Activated CD4-positive, alpha-beta T cell treated with anti-CD3 and anti-CD28 coated beads, Interleukin-10, Interleukin-2, amounts not matched to agents 100 ng/mL and 50 ng/mL, durations not matched to agents 16 hours and 8 hours (primary cell): ENCODE measurements at places on chromosomes 7 and 10.

GRCh38 chr7:1078985-1079384 is 8.9 kb upstream of the GPER1 start:
- DNase-seq = no peak

DNA sequence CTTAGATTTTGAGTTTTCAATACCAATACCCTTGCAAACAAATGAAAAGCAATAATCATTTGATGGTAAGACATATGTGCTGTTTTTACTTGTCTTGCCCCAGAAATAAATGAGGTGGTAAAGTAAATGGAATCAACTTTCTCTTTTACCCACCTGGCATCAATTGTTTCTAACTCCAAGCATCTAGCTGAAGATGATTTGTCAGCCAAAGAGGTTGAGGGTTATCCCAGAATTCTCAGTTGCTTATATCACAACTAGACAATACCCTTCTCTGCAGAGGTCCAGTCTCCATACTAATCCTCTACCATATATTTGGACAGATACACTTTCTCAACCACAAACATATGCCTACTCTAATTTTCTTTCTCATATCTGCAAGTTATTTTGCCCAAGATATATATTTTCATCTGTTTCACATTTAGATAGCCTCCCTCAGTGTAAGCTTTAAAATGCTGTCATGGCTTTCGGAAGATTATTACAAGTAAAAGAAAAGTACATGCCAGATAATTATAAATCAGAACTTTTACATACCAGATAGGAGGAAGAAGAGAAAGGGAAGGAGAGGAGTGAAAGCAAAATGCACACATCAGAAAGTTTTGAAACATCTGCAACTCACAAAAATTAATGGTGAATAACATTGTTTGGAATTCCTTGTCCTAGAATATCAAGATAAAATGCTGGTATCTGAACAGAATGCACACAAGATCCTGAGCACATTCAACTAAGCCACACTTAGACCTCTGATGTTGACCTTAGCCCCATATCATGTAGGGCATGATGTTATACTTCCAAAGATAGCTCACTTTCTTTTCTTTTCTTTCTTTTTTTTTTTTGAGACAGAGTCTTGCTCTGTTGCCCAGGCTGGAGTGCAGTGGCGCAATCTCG is 146.6 kb downstream of the REEP3 start:
- no peak for DNase-seq

- peak; percentile 45 for DNase-seq
These were observed 50.8 kb downstream of the ZRANB1 start for GRCh38 chr10:124992462-124993344.

GRCh38 chr7:127876393-127876792 is 154.8 kb downstream of the LRRC4 start:
- no peak for DNase-seq

- no peak for DNase-seq
These were observed 182.7 kb upstream of the LYZL2 start for GRCh38 chr10:30812018-30812851.

GRCh38 chr10:69501657-69502056 is 50.4 kb downstream of the TSPAN15 start:
- DNase-seq = no peak

DNA sequence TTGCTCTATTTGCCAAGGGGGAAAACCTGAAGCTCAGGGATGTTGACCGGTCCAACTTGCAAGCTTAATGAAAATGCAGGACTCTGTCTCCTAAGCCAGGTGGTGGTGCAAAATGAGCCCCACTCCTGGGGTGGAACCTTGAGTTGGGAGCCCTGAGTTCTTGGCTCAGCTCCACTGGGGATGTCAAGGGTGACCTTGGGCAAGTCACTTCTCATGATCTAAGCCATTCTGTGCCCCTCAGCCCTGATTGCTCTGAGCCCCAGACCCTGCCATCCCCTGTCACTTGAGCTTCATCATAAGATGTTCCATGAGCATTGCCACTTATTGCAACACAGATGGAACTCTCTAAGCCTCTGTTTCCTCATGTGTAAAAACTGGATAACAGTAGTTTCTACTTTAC is 33.9 kb downstream of the MYL10 start:
- no peak for DNase-seq

- DNase-seq = peak; percentile 47
These were observed 13.0 kb downstream of the MCMBP start for GRCh38 chr10:119859420-119860258.

DNA sequence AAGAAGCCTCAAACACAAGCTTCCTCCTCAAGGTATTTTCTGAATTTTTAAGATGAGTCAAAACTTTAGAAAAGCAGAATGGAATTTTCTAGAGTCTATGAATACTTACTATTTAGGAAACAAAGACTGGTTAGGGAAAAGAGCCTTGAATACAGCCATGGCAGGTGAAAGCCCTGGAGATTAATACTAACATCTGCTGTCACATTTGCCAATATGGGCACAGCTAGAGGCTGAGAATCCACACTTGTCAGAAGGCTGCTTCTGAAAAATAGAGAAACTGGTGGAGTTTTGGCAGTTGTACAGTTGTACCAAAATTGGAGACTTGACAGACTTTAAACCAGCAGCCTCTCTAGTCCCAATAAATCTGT is 24.3 kb upstream of the CNNM1 start:
- DNase-seq = no peak

DNA sequence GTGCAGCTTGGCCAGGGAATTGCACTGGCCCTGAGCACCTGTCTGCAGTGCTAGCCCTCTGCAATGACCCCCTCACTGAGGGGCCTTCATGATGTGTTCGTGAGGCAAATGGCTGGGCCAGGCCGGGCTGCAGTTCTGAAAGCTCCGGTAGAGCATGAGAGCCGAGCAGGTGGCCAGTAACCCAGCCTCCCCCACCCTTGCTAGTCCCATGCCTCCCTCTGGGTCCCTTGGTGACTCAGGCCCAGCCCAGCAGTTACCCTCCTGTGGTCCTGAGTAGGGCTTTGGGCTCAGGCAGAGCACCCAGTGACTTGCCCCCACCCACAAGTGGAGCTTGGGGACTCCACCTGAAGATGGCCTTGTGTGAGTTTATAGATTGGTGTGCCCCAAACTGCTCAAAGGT is 16.1 kb upstream of the CSGALNACT2 start:
- DNase-seq = no peak

GRCh38 chr7:408751-409311 is 110.8 kb downstream of the PDGFA start:
- no peak for DNase-seq

GRCh38 chr10:42645516-42645915 is 7.1 kb upstream of the ZNF33B start:
- DNase-seq = no peak

DNA sequence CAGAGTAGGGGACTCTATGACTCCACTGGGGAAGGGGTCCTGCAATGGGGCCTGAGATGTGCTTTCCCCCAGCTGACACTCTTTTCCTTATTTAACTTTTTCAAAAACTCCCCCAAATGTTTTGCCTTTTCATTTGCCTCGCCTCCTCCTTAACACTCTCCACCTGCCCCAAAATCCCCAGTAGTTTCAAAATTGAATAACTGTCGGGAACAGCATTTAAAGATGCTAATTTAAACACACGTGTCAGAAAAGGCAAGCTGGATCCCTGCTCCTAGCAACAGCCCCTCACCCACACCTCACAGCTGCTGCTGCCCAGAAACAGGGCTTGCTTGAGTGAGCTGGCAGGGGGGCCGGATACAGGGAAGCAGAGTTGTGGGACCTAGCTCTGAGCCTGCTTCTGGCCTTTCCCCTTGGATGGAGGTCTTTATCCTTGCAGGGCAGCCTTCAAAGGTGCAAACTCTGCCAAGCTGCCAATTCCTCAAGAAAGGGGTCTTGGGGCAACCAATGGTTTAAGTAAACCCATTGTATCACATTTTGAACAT is 115.3 kb downstream of the KCNMA1 start:
- DNase-seq = no peak

GRCh38 chr10:118590334-118590733 is 5.1 kb downstream of the PRLHR start:
- DNase-seq = no peak

DNA sequence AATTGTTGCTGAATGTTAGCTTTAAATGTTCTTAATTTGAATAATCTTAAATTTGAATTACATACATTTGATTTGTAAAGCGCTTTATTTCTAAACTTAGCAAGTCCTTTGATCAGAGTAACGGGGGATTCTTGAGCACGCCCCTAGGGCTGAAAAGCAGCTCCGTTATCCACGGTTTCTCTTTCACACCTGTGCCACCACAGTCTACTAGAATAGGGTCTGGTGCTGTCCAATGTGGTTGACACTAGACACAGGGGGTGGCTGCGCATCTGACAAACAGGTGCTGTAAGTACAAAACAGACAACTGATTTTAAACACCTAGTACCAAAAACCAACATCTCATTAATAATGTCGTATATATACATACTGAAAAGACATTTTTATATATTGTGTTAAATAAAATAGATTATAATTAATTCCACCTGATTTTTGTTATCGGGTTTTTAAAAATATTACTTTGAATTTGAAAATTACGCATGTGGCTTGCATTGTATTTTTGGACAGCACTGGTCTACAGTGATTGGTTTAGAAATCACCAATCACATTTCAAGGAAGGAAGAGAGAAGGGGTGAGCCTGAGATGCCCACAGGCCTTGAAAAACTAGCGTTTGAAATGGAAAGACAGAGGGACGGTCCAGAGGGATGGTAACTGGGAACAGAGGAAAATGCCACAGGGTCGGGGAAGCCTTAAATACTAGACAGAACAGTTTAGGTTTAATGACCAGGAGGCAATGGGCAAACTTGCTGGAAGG is 7.3 kb downstream of the SEPHS1 start:
- DNase-seq = peak; percentile 25

- DNase-seq = peak; percentile 3
These were observed 70.5 kb downstream of the SDK1 start for GRCh38 chr7:3371601-3372000.

DNA sequence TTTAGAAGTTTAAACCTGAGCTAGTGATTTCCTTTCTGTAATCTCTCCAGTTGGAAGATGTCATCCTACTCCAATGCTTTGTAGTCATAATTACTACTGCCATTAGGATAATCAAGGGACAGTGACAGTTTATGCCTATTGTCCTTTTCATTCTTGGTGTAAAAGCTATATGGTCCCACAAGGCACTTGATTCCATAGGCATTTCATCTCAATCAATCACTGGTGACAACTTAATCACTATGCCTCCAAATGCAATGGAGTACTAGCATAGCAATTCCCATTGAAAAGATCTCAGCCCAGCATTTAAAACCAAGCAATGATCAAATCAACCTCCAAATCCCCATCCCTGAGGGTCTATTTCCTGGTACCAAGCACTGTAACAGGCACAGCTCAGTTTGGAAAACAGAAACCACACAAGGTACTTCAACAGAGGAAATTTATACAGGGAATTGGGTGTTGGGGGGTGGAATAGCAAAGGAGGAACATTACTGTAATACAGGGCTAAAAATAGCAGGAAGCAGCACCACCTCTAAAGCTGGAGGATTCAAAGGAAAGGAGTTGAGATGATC is 51.0 kb downstream of the FHIP2A start:
- no peak for DNase-seq

- DNase-seq = no peak
These were observed 58.0 kb downstream of the ESYT2 start for GRCh38 chr7:158771213-158771834.

DNA sequence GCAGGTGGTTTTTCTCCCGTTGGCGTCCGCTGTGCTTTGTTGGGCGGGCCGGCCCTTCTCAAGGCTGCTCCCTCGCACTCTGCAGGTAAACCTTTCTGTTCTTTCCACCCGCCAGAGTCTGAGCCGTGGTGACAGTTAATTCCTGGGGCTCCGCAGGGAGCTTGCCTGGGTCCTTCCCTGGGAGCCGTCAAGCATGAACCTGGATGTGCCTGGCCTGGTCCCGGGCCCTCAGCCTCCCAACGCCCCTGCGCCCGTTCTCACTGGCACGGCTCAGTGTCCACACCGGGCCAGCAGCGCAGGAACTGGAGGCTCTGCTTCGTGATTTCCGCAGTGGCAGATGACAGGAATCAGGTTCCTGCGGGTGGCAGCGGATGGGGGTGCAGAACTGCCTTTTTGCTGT is 10.9 kb upstream of the NKX6-2 start:
- DNase-seq = no peak

DNA sequence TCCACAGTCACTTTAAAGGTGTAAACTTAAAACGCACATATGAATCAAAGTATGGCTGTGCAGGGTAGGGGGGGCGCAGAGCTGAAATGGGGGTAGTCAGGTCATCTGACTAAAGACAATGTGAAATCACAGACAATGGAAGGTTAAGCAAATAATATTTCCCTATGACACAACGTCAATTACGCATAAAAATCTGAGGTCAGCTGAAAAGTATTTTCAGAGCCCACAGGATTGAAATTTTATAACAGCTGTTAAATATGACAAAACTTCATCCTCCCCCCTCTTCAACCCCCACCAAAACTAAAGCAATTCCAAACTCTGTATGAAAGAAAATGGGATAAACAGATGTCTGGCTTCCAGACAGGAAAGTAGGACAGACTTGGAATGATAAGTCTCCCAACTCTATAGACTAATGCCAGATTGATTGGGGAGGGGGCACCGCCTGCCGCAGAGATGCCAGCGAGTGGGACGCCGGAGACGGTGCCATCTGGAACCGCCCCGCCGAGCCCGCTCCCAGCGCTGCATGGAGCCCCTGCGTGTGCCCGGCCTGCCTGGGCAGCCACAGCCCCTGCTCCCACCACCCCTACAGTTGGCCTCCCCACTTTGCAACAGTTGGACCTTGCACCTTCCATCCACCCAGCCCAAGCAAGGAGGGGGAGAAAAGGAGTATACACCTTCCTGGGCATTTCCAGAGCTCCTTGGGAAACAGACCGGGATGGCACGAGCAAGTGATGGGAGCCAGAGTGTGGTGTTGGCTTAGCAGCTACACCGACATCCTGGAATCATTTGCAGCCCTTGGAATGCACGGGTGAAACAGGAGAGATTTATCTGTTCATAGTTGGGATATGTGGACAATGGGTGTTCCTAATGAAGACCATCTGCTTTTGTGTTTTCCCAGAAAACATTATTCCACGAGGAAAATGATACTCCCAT is 10.7 kb downstream of the EBF3 start:
- DNase-seq = no peak

GRCh38 chr10:70598857-70599295 is 3.7 kb downstream of the PRF1 start:
- no peak for DNase-seq

- DNase-seq = no peak
These were observed 56.6 kb upstream of the ANK3 start for GRCh38 chr10:60446070-60446833.

DNA sequence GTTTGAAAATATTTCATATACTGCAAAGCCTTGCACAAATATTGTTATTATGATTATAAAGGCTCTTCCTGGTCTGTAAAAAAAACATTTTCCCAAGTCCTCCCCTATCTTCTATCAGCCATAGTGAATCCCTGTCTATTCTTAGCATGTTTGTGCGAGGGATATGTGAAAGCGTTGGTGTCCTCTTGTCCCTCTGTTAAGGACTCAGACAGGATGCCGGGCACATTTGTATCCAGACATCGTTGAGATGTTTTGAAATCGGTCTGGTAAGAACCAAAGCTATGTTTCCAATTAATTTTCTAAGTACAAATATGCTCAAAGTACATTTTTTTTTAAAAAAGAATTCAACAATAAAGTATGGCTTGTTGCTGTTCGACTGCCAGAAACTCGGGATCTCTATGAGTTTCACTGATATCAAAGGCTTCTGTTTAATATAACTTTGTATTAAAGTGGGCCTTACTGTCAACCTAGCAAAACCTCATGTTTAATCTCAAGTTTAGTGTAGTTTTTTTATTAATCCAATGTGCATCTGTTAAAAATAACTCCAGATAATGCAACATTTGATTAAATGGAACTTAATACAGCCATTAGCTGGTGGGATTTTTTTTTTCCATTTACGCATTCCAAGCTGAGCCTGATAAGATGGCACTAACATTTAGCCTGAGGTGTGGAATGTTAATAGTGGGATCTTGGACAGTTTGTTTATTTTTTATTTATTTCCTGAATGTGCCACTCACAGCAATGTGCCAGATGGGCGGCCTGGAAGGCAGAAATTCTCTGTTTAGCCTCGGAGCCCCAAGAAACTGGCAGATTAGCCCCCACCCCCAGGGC is 754.3 kb downstream of the LRMDA start:
- no peak for DNase-seq
